ENCODE measurements at places on chromosomes 7 and 10.
A peak's percentile ranks its signal among the peaks of the same experiment; 100 is the strongest.

DNA sequence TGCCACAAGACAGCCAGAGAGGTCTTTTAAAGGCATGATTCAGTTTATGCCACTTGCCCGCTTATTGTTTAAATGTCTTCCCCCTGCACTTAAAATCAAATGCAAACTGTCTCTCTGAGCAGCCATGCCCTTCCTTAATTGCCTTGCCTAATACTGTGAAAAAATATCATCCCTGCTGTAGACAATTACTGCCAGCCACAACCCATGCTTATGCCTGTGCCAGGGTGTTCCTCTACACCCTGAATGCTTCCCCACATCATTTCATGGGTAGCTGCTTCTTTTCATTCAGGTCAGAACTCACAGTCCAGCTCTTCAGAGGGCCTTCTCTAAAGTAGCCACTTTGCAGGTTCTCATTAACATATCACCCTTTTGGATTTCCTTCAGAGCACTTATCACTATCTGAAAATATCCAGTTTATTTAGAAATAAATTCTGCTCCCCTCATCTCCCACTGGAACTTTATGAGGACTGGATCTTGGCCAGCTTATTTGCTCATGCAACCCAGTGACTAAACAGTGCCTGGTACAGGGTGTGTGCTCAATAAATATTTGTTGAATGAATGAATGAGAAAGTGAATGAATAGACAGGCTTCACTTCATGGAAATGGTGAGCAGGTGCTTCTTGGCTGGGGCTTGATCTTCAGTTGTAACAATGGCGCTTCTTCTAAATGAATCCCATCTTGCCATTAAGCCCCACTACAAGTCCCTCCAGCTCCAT, 162.4 kb upstream of the MDFIC start:
- ATAC-seq = no peak

GRCh38 chr10:45419676-45420025, 45.6 kb downstream of the ALOX5 start:
- no peak for ATAC-seq

DNA sequence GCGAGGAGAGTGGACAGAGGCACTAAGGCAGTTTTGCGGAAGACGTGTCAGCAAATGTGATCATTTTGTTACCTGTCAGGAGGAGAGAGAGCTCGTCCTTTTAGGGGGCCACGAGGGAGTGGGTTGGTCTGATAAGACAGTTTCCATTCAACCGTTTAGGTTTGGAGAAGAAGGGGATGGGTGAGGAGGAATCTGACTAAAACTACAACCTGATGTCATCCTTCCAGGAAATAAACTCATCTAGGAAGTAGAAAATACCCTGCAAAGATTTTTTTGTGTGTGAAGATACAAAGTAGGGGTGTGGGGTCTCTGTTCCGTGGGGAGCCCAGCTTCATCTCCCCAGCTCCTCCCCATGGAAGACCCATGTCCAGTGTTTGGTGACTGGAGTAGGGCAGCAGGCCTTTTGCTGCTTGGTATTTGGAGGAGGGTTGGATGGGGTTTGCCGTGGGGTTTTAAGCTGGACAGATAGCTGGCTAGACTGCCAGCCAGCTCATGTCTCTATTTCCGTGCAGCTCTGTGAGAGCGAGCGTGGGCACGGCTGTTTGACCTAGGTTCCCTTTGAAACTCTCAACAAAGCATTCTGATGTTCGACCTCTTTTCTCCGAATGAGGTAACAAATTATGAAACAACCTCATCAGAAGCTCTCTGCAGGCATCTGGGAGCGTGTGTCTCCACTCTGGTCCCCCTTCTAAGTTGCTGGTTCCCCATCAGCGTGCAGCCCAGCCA, 136.0 kb upstream of the TCF7L2 start:
- no peak for ATAC-seq

GRCh38 chr10:78543749-78544362, 510.2 kb downstream of the RPS24 start:
- ATAC-seq = peak; percentile 55

DNA sequence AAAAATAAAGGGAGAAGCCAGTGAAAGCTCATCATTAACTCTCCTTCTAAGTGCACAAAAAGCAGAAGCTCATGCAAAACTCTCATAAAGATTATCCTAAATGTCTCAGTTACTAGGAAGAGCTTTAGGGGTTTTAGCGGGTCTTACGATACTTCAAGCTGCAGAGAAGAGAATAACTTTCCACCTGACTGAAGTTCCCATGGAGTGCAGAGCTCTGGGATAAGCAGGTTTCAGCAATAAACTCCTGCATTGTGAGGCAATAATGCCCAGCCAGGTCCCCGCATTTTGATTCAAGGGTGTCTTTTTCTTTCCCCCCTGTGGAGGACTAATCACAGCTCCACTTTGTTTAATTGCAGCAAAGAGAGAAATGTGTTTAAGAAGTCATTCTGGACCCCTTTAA, 241.9 kb upstream of the SP8 start:
- no peak for ATAC-seq

- no peak for ATAC-seq
Observed at GRCh38 chr10:132916421-132916841, 25.9 kb downstream of the CFAP46 start.

- no peak for ATAC-seq
Observed at GRCh38 chr10:677750-678661, 11.5 kb downstream of the DIP2C start.

DNA sequence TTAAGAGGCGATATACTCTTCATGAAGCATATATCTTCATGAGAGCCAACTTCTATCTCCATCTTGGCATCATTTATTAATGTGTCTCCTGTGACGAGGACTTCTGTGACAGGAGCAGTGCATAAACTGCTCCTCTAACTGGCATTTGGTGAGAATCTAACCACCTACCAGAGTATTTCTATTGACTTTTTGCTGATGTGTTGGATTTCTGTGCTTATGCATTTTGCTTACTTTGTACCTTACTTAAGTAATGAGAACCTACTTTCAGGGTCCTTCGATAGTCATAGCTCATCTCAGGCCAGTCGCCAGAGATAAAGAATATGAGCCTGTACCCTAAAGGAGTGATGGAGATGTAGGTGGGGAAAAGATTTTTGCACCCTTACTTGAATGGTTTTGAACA, 265.7 kb downstream of the SUGCT start:
- no peak for ATAC-seq

DNA sequence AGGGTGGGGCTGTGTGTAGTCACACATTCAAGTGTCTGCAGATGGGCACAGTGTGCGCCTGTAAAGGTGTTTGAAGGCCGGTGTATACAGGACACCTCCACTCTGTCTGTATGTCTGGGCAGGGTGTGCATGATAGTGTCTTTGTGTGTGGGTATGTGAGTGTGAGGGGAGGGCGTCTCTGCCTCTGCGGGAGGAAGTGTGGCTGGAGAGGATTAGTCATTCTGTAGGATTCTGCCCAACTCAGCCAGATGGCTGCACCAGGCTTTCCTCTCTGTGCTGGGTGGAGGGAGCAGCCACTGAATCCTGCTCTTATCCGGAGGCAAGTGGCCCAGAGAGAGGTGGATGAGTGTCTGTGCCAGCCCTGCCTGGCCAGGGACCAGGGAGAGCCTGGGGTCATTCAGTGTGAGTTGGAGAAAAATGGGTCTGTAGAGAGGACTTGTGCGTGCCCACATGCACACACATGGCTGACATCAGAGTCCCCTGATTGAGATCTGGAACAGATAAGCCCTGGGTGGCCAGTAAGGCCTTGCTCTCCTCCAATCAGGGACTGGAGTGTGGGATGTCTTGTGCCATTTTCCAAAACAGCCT, 1.7 kb downstream of the SFXN3 start:
- peak; percentile 82 for ATAC-seq

GRCh38 chr10:71290331-71290730, 28.7 kb upstream of the SLC29A3 start:
- ATAC-seq = no peak

DNA sequence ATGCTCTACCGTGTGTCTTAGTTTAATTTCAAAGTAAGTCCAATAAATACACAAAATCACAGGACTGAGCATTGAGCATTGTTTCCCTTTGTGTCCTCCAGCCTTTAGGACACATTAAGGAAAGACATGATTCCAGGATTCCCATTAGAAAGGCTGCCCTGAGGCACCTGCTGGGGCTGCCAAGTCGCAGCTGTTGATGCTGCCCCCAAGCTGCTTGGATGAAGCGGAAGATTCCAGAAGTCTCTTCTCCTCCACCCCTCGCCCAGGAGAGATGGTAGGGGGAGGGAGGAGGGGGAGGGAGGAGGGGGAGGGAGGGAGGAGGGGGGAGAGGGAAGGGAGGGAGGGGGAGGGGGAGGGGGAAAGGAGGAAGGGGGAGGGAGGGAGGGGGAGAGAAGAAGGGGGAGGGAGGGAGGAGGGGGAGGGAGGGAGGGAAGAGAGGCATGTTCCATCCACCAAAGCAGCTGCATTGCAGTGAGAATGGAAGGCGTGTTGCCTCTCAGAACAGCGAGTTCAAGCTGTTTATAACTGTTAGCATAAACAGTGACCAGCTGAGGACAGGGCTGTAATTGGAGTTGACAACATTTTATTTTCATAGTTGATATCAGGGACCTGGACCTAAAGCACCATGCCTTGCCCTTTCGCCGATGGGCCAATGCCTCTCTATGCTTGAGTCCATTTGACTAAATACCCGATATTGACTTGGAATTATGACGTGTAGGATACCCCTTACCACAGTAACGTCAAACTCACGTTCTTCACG, 67.3 kb downstream of the DIP2C start:
- ATAC-seq = no peak

GRCh38 chr10:102624751-102625645, 19.3 kb upstream of the TRIM8 start:
- no peak for ATAC-seq

GRCh38 chr10:109933984-109934565, 10.8 kb upstream of the XPNPEP1 start:
- peak; percentile 31 for ATAC-seq

- ATAC-seq = no peak
Observed at GRCh38 chr10:5467207-5467535, 32.2 kb downstream of the CALML5 start.

- peak; percentile 92 for ATAC-seq
Observed at GRCh38 chr10:8158193-8159071, 103.9 kb downstream of the GATA3 start.

- peak; percentile 91 for ATAC-seq
Observed at GRCh38 chr7:55255496-55256445, 109.4 kb upstream of the LANCL2 start.

DNA sequence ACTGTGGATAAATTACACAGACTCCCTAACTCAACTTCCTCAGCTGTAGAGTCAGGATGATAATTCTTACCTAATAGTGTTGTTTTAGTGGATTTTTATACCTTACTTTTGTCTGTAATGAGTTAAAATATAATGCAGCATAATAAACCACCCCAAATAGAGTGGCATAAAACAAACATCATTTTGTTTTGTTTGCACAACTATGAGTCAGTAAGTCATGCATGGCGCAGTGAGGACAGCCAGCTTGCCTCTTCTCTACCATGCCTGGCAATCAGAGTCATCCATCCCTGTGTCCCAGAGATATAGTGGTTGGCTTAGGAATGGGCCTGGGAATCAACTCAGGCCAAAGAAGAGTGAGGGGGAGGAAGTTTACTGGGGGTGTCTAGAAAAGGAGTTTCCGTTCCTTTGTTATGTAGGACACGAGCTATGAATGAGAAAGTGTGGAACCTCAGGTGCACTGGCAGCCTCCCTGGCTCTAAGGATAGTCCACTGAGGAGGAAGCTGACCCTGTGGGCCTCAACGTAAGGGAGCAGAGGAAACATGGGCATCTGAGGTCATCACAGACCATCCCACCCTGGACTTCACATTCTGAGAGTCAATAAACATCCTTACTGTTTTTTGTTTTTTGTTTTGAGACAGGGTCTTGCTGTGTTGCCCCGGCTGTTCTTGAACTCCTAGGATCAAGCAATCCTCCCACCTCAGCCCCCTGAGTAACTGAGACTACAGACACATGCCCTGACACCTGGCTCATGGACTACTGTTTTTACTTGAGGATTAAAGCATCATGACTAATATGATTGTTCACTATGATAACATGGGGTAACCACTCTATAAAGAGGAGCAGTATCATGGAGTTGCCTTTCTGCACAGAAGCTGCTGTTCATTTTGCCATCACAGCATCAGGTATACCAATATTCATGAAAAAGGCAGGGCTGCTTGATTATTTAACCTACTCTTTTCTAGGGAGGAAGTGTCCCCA, 21.0 kb upstream of the GRB10 start:
- no peak for ATAC-seq

DNA sequence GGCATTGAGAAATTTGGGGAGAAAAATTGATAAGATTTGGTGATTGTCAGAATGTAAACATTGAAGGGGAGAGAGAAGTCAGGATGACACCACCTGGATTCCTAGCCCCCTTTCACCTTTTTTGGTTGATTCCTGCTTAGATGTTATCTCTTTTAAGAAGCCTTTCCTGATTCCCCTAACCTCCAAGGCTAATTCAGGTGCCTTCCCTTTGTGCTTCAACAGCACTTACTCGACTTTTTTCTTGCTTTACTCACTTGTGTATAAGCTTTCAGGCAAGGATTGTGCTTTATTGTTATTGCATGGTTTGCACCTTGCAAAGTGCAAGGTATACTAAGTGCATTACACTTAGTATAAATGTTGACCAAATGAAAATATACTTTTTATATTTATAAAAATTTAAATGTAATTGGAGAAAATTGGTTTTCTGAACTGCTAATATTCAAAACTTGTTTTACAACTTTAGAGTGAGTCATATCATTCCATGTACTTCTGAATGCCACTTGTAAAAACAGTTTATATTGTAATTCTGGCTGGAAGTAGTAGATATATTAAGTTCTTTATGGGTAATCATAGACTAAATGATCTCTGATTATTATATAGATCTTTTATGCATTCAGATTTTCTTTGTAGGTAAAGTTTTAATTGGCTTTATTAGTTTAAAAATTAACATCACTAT, 13.2 kb downstream of the SHOC2 start:
- no peak for ATAC-seq

DNA sequence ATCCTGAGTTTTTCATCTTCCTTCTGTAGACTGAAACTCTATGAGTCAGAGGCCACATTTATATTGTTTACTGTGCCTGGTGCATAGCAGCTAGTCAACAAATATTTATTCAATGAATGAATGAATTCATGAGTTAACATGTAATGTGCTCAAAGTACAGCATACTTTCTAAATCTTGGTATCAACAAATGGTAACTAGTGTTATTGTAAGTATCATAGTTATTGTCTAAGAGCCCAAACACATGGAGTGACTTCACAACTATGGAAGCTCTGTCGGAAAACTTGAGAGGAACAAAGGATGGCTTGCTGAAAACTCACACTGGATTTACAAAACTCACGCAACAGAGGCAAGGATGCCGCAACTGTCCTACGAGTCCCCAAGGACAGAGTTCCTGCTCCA, 35.9 kb downstream of the DENND2A start:
- ATAC-seq = no peak

GRCh38 chr10:15067154-15067553, 21.4 kb downstream of the ACBD7 start:
- ATAC-seq = no peak

DNA sequence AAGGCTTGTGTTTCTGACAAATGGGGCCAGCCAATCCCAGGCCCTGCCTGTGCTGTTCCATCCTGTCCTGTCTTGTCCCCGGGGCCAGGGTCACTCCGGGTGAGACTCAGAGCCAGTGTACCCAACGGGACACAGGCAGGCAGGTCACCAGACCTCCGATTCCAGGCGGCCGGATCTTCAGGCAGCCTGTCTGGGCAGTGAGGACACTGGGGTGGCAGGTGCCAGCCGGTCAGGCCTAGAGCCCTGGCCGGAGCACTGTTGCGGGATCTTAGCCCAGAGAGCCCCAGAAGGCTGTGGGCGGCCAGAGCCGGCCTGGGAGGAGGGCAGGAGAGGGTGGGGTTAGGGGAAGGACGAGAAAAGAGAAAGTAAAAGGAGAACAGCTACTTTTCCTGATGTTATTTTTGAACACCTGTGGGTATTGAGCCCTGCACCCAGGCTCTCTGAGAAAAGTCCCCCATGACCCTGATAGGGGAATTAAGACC, 134.3 kb upstream of the TNRC18 start:
- ATAC-seq = no peak

Measured in SK-N-SH treated with all-trans-retinoic acid at 6 μM for 48 hours (cell line).